ENCODE measurements at places on chromosomes 6 and 20. TPM values are rescaled to one million over a fixed set of nuclear protein-coding genes. Genes with fewer than 3 reads are reported as not detected.

Gene KIF25
- polyA plus RNA-seq: 0.79 TPM

DNA sequence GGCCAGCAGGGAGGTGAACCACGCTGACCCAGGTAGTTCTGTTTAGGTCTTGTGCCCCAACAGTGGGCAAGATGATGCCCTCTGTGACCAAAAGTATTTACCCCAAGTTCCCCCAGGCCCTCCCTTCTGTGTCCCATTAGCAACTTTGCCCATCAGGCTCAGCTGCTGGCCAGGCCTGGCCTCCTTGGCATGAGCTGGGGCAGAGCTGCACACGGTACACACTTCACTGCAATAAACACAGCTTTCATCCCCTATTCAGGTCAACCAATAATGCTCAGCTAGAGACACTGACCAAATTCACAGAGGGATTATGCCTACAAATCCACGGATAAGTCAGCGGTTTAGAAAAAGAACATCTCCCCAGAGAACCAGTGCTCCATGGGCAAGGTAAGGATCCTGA, 103.7 kb downstream of the SLC23A2 start:
- no peak for DNase-seq

Gene SULF2
- polyA plus RNA-seq: 99.0 TPM

Gene CFB
- polyA plus RNA-seq: 1.4 TPM

DNA sequence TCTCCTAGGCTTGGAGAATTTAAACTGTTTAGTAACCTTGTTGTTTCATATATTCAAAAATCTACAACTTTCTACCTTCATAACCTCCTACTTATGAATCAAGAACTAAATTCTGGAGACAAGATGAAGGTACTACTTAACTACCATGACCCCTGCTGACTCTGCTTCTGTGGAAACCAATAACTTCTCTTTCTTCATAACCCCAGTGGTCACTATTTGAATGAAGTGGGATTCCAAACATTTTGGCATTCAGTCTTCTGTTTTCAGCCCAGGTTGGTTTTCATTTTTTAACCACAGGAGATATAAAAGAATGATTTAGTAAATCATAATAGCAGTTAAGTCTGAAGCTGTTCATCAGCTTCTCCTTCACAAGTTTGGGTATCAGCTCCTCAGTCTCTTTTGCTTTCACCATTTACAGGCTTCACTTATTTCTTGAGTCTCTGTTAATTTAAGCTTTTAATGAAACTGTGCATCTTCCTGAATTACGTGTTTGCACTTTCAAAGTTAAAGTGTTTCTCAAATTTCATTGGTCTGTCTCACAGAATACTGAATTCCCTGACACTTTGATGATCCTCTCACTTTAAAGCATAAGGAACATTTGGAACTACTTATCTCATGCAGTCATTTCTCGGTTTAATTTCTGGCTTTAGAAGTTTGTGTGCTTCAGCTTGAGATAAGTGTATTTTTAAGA, 9.5 kb downstream of the SENP6 start:
- no peak for DNase-seq

Gene LY6G6F
- not detected for polyA plus RNA-seq
